ENCODE measurements at places on chromosomes 1 and 21.
A peak's percentile ranks its signal among the peaks of the same experiment; 100 is the strongest.

GRCh38 chr1:145972580-145972979 is 8.1 kb downstream of the POLR3GL start:
- DNase-seq = no peak

GRCh38 chr1:244065063-244065793 is 14.1 kb downstream of the ZBTB18 start:
- no peak for DNase-seq

- no peak for DNase-seq
Observed at GRCh38 chr1:42328047-42328625, 6.9 kb downstream of the FOXJ3 start.

DNA sequence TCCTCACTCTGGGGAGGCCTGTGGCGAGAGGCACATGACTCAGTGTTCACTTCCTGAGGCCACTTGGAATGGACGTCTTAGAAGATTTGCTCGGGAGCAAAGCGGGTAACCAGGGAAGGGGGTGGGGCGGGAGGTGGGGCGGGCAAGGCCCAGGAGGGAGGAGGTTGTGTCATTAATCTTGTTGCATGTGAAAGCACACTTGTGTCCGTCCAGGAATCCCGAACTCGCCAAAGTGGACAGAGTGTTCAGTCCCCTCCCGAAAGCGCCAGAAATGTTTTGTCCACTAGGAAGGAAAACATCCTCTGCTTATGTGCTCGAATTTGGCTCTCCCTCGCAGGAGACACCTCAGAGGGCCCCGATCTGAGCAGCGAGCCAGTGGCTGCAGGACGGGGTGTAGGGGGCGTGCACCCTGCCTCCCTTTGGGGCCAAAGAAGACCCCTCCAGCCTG is 84.2 kb downstream of the SPSB1 start:
- DNase-seq = no peak

DNA sequence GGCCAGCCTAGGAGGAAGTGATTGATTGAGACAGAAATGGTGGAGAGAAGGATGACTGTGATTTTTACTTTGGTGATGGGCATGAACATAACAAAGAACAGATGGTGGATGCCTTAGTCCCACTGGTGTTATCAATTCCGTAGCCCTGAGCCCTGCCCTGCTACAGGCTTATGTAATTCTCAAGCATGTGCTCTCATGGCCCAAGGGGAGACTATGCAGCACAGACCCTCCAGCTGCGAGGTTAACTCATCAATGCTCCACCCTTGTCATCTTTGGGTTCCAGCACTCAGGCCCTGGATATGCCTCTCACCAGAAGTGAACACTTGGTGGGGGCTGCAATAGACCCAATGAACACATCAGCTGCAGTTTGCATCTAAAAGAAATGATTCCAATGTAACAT is 62.7 kb upstream of the LRRC8D start:
- DNase-seq = no peak

GRCh38 chr1:230251644-230252191 is 174.4 kb downstream of the PGBD5 start:
- no peak for DNase-seq

GRCh38 chr1:175892686-175893085 is 149.3 kb upstream of the TNR start:
- DNase-seq = no peak

- DNase-seq = no peak
Observed at GRCh38 chr1:6695868-6696267, 5.7 kb downstream of the DNAJC11 start.

GRCh38 chr1:116325922-116326321 is 47.1 kb upstream of the ATP1A1 start:
- peak; percentile 70 for DNase-seq

DNA sequence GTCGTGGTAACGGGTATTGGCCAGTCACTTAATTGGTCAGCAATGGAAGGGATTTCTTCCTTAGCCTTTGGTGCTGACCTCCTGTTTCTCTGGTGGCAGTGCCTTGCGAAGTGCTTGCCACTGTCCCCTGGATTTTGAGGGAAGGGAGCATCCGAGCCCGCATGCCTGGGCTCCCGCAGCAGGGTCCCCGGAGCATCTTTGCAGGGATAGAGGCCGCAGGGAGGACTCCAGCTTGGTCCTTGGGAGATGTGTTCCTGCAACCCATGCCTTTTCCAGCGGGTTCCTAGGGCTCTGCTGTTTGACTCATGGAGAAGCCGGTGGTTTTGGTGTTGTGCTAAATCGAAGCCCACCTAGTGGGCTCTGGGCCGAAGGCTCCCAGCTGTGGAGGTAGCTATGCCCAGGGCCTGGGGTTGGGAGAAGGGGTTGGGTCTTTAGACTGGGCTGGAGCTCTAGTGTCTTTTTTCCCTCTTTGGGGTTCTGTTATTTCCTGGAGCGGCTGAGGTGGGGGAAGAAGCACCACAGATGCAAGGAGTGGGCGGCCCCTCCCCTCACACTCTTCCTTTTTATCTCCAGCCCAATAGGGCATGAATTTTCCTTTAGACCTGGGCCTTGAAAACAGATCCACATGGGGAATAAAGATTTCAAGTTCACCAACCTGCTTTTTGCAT is 39.0 kb downstream of the PIK3CD start:
- DNase-seq = peak; percentile 37

GRCh38 chr1:207673399-207673798 is 28.5 kb downstream of the CR1L start:
- no peak for DNase-seq

- no peak for DNase-seq
Observed at GRCh38 chr1:156342166-156342955, 4.0 kb downstream of the TSACC start.

DNA sequence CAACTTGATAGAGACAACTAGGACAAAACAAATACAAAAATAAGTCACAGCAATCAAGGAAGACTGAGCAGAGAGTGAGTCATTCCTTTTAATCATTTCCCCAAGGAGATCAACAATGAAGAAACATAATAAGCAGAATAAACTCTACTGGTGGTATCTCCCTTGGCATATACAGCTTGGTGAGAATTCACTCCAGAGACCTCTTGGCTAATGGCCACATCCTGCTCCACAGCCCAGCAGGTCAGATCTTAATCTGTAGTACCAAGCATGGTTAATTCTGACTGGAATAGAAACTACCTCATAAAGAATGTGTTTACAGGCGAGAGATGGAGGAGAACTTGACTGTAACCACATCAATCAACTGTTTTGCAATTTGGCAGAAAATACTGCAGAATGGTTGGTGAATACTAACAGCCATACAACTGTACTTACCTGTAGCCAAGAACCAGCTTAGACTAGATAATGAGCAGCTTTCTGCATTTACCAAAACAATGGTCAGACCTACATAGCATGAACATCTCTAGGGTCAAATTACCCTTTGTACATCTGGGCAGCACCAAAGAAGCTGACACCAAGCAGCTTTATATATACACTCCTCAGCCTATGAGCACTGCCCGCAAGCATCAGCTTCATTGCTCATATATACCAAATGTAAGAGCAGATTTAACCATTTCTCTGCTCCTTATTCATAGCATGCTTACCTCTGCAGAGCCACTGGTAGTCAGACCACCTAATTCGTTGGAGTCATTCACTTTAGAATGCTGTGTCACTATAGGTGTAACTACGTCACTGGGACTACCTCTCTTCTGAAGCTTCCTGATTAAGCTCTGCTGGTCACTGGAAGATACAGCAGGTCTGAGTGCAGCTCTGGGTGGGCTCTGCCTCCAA is 51.0 kb downstream of the KIAA0319L start:
- DNase-seq = peak; percentile 65

DNA sequence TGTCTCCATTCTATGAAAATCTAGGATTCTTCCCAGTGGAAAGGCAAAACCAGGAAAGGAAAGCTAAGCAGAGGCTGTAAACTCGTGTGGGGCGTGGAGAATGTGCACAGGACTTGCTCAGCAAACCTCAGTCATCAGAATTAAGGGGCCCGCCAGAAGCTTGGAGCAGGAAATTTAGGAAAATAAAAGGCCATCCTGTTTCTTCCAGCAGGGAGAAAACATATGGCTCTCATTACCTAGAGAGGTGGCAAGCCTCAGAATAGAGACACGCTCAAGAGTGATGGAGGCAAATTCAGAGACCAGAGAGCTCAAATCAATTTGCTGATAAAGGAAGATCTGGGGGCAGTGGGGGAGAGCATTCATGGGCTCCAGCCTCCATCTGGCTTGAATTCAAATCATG is 151.9 kb upstream of the KLHDC7A start:
- DNase-seq = no peak

DNA sequence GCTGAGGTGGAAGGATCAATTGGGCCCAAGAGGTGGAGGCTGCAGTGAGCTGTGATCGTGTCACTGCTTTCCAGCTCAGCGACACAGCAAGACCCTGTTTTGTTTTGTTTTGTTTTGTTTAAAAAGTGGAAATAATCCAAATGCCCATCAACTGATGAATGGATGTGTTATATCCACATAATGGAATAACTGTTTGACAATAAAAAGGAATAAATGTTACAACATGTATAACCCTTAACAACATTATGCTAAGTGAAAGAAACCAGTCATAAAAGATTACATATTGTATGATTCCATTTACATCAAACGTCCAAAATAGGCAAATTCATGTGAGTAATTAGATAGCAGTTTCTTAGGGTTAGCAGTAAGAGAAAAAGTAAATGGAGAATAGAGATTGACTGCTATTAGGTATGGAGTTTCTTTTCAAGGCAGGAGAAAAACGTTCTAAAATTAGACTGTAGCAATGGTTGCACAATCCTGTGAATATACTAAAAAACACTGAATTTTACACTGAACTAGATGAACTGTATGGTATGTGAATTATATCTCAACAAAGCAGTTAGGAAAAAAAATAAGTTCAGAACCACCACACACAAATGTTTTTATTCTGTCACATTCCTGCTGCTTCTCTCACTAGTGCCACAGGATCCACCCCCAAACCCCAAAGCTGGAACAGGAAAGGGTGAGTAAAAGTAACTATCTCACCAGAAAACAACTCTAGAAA is 15.7 kb downstream of the FOXJ3 start:
- DNase-seq = peak; percentile 47

DNA sequence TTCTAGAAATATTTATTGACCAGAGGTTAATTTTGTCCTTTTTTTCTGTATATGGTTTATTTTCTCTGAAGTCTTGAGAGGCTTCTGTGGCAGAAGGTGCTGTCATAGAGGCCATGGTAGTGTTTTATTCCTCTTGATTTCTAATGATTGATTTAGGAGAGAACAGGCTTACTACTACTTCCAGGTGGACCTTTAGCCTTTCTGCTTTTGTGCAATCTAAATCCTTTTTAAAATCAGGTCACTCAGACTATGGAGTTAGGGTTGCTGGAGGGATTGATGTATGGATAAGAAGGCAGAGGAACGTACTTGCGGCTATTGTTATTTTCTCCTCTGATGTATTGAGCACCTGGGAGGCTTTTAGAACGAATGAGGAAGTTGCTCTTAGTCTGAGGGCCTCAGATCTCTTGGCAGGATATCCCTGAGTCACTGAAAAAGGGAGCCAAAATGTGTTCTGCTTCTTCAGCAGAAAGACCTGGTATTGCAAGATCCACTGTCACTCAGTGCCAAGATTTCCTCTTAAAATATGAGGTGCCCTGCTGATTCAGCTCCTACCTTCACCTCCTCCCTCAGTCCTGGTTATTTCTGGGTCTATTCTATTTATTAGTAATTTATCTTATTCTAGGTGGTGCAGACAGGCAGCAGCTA is 277.4 kb downstream of the ZNF648 start:
- no peak for DNase-seq

- DNase-seq = no peak
Observed at GRCh38 chr21:41651406-41651805, 115.4 kb downstream of the RIPK4 start.

DNA sequence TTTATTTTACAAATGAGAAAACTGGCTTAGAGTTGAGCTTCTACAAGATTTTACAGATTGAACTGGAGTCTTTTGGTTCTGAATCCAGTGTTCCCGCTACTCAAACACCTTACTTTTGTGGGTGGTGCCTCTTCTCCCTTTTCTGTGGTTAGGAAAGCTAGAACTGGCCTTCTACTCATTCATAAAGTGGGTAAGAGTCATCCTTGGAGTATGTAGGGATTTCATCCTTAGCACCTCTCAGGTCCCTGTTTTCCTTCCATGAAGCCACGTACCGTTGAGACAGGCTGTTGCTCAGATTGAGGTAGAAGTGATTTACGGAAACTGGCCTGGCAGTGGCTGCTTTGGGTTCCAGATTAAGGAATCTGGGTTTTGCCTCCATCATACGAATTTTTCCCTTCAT is 35.8 kb downstream of the WNT4 start:
- no peak for DNase-seq

- no peak for DNase-seq
Observed at GRCh38 chr1:8439015-8439702, 121.2 kb downstream of the SLC45A1 start.

DNA sequence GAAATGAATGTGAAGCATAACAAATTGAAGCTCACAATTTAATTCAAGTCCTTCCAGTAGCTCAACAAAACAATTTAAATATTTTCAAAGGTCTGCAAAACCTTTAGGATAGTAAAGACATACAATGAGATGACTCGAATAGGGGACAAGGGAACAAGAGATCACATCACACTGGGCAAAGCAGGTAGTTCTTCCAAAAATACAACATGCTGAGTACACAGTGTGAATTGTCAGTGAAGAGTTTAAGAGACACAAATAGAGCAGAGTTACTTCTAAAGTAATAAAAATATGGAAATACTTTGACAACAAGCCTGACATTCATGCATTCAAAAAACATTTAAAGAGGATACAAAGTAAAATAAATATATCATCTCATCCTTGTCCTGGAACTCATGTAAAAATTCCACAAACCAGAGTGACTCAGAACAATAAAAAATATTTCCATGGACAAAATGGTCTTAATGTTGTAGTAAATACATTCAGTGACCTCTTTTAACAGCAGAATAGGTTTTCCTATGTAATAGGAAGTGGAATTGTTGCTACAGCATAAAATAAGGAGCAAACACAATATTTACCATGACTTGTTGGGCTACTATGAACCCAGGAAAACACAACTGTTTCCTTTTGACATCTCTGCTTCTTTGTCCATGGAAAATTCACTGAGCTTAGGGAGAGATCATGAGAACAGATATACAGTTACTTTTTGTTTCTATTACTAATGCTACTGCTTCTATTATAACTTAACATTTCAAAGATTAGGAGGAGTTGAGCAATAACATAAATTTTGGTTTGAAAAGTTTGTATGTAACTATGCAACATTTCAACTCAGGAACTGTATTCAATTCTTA is 83.7 kb upstream of the BCL10 start:
- no peak for DNase-seq

DNA sequence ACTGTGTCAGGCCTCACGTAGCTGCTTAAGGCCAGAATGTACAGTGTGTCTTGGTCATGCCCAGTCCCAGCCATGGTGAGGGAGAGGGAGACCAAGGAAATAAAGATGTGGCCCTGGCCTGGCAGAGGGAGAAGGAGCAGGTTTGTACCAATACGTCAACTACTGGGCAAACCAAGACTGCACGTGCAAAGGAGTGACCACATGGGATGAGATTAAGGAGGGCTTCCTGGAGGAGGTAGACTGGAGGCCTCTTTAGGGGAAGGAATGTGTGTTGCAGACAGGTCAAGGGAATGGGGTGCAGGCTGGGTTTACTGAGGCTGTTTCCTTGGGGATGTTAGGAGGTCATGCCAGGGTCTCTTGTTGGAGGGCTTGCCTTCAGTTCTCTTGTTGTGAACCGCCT is 7.8 kb downstream of the PLOD1 start:
- no peak for DNase-seq

- no peak for DNase-seq
Observed at GRCh38 chr1:58907398-58907797, 123.6 kb upstream of the JUN start.
